ENCODE measurements at places on chromosomes 4 and X.

- DNase-seq: peak; percentile 3
Measured at GRCh38 chrX:14899607-14900006, 26.4 kb downstream of the MOSPD2 start.

DNA sequence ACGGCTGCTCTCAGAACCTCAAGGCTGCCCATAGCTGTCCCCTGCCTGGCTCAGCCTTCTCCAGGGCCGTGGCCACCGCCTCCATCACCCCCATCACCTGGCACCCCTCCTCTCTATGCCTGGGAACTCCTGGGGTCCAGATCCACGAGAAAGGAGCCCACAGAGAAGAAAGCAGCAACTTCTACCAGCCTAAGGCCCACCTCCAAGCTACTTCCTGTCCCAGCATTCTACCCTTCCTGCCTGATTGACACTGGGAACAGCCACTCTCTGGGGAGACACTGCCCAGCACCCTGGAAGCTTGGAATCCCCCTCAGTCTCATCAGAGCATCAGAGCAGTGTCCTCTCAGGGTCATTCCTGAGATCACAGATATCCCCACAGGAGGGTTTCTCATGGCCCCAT is 36.9 kb upstream of the PROM1 start:
- DNase-seq: no peak

GRCh38 chr4:155532373-155533085 is 134.1 kb upstream of the GUCY1A1 start:
- no peak for DNase-seq

DNA sequence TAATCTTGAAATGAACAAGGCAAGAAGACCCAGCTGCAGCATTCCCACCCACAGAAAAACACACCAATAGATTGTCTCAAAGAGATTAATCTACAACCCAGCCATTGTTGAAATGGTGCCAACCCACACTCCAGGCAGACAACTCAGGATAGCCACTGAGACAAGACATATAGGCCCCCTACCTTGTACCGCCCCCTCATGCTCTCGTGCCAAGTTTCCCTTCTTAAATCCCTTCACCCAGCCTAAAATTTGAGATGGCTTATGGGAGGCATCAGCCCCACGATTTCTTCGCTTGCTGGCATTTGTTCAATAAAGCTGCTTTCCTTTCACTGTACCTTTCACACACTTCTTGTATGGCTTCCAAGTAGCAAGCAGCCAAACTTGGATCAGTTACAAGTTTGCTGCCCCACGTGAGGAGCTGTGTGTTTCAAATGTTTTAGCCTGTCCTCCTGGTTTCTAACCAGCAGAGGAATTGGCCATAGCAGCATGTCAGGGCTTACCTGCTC is 1754.1 kb downstream of the C4orf33 start:
- no peak for DNase-seq

DNA sequence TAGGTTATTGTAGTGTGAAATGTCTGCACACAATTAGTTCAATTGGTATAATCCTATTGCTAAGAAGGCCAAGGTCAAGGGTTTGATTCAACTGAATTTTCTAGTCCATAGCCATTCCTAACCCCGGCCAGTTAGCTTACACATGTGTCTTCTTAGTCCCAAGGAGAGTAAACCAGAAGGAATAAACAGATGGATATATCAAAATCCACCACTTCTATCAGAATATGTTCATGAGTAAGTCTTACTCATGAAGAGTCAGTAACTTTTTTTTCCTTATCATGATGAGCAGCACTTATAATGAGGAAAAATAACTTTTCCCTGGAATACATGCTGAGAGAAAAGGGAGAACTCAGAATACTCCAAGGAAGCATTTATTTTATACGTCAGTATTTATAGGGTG is 9.5 kb downstream of the HHIP start:
- no peak for DNase-seq

Measured in CD4-positive, alpha-beta T cell treated with Interleukin-4 for 4 hours (primary cell).